ENCODE measurements at places on chromosomes 13 and 19. TPM values are rescaled to one million over a fixed set of nuclear protein-coding genes. Genes with fewer than 3 reads are reported as not detected.

- no peak for DNase-seq
Measured at GRCh38 chr13:63636316-63636993, 2220.8 kb upstream of the PCDH20 start.

ZNF846 gene
- 2.0 TPM for total RNA-seq

GRCh38 chr19:41220811-41221210 lies 1.8 kb downstream of the AXL start:
- no peak for DNase-seq

DNA sequence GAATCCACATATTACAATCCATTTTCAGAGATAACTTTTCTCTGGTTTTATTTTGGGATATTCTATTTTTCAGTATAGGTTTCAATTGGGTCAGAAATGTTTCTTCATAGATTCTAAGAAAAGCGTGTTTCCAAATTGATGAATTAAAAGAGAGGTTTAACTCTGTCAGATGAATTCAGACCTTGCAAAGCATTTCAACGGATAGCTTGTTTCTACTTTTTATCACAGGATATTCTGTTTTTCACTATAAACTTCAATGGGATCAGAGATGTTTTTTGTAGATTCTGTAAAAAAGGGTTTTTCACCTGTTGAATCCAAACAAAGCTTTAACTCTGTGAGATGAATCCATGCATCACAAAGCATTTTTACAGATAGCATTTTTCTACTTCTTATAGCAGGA lies 1498.1 kb downstream of the UQCRFS1 start:
- no peak for DNase-seq

GRCh38 chr13:31435536-31435935 lies 235.8 kb downstream of the B3GLCT start:
- DNase-seq = no peak

GRCh38 chr13:40334616-40335015 lies 331.8 kb downstream of the FOXO1 start:
- DNase-seq = no peak

ERFL gene
- total RNA-seq = 0.99 TPM

LRRC4B gene
- not detected for total RNA-seq

DNA sequence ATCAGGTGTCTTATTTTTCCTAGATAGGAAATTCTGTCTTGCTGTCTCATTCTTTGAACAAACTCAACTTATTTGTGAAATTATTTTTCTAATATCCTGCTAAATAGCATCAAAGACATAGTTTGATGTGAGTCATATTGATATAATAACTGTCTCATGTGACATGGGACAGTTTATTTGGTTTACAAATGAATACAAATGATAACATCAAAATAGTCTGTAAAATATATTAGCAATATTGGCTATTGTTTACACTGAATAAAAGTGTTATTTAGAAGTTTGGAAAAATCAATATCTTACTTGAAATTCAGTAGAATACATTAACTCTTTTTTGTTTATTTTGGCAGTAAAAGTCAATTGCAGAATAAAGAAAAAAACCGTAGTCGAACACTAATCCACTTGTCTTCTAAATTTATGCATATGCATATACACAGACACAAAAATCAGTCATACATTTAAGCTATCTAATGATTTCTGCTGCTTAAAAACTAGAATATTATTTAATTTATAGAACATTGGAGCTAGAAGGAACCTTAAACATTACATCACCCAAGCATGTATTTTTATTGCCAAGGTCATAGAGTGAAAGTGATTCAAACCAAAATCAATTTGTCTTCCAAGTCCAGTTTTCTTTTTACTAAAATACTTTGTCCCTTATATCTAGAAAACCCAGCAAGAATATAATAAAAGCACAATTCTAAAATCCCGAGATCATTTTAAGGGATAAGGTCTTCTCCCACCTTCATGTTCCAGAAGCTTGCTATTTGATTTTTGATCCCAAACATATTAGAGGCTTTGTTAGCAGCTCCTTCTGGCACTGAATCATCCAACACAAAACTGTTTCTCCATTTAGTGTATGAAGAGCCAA lies 776.5 kb upstream of the SLITRK1 start:
- no peak for DNase-seq

GRCh38 chr13:110944968-110945927 lies 30.4 kb upstream of the ANKRD10 start:
- no peak for DNase-seq

DNA sequence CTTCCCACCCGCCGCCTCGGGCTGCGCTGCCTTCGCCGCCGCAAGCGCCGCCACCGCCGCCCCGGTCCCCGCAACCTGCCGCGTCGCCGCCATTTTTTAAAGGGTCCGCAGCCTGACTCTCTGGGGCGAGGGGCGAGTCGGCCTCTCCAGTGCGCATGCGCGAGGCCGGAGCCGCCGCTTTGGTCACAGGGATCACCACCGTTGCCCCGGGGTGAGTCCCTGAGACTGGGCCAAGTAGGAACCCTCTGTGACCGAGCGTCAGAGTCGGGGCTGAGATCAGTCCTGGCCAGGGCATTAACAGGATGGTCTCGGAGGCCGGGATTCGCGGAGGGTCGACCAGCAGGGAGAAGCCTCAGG lies 42.6 kb downstream of the ZNF146 start:
- DNase-seq = no peak

GRCh38 chr19:40415768-40416167 lies 2.6 kb upstream of the PRX start:
- no peak for DNase-seq

DNA sequence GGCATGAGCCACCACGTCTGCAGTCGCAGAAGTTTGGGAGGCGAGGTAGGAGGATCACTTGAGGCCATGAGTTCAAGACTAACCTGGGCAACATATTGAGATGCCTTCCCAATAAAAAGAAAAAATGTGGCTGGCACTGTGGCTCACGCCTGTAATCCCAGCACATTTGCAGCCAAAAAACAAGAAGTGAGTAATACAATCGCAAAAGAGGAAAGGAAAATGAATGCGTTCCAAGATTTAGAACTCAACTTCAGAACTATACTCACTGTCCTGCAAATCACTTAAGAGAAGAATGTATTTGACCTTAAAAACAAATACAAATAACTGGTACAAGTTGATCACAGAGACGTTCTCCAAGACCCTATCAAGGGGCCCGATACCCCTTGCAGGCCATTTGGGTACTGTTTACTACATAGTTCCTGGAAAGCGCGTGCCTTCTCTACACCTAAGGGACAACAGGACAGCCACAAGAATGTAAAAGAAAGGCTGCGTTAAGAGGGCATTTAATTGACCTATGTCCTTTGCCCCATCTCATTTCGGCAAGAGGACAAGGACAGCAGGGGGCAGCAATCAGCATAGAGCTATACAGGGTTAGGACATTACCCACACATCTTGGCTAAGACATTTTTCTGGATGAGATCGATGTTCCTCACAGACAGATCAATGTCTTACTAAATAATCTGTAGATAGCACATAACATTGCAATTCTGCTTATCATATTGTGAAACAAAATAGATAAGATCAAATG lies 41.3 kb downstream of the FLT3 start:
- peak; percentile 72 for DNase-seq

MATK gene
- total RNA-seq = 13.7 TPM

CALR3 gene
- not detected for total RNA-seq

FOSB gene
- total RNA-seq = 8.7 TPM

GRCh38 chr13:106374631-106375030 lies 160.8 kb downstream of the EFNB2 start:
- no peak for DNase-seq

DIRAS1 gene
- 0.24 TPM for total RNA-seq

DNA sequence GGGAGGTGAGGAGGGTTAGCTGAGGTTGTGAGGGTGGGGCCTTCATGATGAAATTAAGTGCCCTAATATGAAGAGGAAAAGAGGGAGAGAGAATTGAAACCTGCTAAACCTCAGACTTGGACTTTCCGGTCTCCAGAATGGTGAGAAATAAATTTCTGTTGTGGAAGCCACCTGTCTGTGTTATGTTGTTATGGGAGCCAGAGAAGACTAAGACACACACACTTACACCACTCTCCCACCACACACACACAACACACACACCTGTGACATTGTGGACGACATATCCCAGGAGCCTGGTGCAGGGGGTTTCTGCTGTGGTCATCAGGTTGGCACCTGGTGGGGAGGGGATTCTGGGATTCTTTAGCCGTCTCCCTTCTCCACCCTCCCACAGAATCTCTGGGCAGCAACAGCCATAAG lies 14.0 kb downstream of the KLK4 start:
- no peak for DNase-seq

DNA sequence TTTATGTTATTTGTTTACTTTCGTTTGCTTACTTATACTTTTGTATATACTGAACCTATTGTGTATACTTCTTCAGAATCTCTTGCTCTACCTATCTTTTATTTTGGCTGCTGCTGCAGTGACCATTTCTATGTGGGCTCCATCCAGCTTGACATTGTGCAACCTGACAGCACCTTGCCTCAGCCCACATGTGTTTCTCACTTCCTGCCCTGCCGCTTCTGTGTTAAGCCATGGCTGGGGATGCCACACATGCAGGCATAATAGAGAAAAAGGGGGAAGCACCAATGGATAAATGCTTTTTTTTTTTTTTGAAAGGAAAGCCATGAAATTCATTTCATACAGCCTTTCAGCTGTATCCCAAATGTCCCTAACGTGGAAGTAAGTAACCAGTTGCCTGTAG lies 147.6 kb downstream of the RBM26 start:
- DNase-seq = peak; percentile 35

TNFSF13B gene
- 2.0 TPM for total RNA-seq

DNA sequence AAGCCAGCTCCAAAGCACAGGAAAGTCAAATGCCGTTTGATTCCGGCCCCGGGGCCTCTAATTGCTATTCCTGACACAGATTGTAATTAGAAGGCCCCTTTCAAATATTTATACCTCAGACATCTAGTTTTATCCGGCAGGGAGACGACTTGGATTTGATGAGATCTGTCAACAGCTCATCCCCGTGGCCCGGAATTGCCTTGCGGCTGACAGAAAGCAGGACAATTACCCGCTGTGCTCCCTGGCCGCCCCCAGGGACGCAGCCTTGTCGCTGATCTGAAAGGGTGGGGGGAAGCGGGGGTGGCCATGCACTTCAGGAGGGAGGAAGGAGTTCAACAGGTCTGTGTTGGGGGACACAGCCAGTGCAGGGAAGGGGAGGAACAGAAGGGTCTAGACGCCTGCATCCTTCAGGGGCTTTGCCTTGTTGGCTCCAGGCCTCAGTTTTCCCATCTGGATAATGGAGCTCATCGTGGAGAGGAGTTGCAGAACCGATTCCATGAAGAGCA lies 1.8 kb upstream of the SHD start:
- DNase-seq = no peak

PRR12 gene
- total RNA-seq = 16.9 TPM

MUC16 gene
- not detected for total RNA-seq
